RKO (cell line): ENCODE measurements at places on chromosomes 1 and 21.

GRCh38 chr1:29279406-29279805, 43.1 kb downstream of the PTPRU start:
- no peak for DNase-seq

DNA sequence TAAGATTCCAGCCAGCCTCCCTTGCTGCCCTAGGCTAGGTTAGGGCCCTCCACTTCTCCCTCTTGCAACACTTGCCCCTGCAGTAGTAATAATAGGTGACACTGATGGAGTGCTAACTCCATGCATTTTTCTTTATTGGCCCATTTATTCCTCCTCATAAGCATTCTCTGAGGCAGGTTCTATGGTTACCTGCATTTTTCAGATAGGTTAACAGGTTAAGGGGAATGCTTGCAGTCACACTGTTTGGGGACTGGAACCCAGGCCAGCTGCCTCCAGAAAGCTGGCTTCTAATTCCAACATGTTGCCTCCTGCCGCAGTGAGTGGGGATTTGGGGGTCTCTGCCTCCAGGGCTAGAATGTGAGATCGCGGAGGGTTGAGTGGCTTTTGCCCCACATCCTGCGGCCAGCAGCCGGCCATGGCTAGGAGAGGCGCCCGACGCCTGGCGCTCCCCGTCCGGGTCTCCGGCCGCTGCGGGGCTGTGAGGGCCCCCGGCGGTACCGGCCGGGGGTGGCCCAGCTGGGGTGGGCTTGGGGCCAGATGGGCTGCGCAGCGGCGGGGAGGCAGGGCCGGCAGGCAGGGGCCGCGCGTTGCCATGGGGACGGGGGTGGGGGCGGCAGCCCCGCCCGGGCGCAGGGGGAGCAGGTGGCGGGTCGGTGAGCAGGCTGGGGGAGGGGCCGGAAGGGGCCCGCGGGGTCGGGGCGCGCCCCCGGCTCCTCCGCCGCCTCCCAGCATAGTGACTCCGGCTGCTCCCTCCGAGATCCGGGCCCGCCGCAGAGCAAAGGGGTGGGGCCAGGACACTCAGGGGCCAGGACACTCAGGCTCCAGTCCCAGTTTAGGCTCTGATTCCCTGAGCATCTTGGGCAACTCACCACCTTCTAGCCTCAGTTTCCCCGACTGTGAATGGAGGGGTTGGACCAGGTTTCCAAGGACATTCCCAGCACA, 68.4 kb upstream of the SSBP3 start:
- DNase-seq, result no peak

- DNase-seq, result no peak
These were observed 165.3 kb downstream of the TOMM20 start for GRCh38 chr1:234963180-234963903.

DNA sequence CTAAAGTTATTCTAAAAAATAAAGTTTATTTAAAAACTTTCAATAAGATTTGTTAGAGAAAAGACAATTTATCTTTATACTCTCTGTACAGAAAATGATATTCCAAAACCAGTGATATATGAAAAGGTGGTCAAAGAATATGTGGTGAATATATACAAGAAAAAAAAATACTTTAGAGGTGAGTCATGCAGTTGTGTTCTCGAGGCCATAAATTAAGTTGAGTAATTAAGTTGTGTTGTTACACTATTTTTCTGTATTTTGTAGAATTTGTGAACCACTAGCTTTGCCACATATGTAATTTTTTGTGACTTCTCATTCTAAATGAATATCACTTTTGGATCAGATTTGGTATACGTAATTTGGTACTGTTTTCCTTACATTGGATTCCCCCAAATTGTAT, 23.6 kb upstream of the DUSP10 start:
- peak; percentile 14 for DNase-seq

DNA sequence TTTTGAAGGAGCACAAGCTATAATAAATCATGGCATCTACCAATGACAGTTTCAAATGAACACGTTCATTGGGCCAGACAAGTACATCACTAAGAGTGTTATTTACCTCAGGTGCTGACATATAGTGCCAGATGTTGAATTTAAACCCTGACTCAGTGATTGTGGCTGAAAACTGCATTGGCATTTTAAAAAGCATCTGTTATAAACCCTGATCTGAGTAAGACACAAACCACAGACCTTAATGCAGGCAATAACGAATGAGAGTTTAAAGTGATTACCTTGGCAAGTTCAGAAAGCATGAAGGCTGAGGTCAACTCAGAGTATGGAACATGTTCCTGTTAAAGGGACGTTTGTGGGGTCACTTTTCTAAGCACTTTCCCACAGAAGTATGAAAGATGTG, 865.1 kb upstream of the TMPRSS15 start:
- DNase-seq, result no peak
